NCI-H2081 (cell line): ENCODE measurements at places on chromosomes 4 and X.

DNA sequence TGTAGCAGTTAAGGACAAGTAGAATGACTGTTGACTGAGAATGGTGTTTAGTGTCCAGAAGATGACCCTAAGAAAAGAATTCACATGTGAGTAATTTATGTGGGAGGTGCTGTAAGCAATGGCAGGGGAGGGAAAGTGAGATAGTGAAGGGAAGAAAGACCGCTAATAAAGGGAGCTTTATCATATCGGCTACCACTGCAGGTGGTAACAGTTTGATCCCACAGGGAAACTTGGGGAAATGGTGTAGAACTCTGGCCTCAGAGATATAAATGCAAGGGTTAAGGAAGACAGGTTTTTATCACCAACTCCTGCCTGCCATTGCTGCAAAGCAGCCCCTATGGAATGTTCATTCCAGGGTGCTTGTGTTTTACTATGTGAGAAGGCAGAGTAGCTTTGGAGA, 489.6 kb downstream of the STPG2 start:
- DNase-seq = no peak

DNA sequence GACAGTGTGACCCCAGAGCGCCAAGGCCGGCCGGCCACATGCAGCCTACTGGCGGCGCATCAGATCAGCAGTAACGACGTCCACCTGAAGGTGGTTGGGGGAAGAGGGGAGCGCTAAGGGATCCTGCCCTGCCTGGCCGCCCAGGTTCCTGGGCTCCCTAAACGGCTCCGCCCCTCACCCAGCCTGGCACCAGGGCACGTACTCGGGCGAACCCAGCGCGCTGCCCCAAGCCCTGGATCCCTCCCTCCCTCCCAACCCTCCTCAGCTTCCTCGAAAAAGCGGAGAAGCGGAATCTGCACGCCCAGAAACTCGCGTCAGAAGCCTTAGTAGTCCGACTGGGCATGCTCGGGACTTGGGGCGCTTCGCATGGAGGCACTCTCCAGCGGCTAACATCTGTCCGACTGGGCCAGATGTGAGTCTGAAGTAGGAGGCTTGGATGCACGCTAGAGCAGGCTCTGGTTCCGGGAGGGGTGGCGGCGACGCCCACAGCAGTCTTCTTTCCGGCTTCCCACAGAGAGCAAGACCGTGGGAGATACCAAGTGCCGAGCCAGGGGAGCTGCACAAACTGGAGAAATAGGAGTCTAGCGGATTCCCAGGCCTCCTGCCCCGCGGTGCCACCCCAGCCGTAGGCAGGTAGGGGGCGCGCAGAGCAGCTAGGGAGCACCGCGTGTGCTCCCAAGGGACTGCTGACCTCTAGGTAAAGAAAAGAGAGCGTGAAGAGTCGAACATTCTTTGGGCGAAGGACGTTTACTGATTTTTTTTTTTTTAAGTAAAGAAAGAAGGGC, 114.3 kb upstream of the TEX13C start:
- peak; percentile 87 for DNase-seq

DNA sequence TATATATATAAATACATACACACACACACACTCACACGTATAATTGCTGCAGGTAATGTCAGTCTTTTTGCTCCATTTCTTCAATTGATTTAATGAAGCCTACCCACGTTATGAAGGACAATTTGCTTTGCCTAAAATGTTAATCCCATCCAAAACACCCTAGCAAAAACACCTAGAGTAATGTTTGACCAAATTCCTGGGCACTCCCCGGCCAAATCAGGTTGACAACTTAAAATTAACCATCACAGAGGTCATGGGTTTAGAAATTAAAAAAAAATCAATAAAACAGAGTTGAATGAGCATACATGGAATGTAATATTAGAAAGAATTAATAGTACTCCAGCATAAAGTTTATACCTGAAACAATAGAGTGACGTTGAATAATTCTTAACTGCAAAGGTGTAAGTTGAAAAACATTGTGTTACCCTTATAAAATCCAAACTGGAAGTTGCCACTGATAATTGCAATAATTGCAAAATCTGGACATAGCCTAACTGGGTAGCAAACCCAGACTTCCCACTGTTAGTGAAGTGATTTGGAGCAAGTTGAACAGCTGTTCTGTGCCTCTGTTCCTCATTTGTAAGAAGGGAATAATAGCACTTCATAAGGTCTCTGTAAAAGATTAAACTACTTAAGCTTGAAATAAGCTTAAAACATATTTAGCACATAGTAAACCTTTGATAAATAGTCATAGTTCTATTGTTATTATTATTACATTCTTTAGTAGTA, 2120.5 kb downstream of the PCDH7 start:
- DNase-seq = no peak

- no peak for DNase-seq
Measured at GRCh38 chrX:41447897-41448296, 754 bp downstream of the NYX start.

- DNase-seq = no peak
Measured at GRCh38 chr4:25769251-25769650, 93.5 kb downstream of the SEL1L3 start.

- DNase-seq = no peak
Measured at GRCh38 chrX:134416087-134416486, 43.9 kb upstream of the HPRT1 start.
